Smooth muscle cell of the brain vasculature (primary cell): ENCODE measurements at places on chromosomes 3 and 15.

DNA sequence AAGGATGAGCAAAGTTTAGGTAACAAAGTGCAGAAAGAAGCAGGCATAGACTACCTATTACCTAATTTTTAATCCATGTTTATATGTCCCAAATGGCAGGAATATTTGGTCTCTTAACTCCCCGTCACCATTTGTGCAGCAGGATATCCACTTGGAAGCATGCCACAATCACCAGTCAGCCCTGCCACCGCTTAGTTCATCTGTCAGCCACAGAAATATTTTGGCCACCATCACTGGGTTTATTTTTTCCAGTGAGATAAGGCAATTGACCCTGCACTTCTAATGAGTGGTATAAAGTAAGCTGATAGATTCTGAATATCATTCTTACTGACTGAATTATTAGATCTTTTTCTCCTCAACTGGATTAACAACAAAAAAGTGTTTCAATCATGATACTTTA, 152.9 kb upstream of the SOX2 start:
- DNase-seq = no peak

DNA sequence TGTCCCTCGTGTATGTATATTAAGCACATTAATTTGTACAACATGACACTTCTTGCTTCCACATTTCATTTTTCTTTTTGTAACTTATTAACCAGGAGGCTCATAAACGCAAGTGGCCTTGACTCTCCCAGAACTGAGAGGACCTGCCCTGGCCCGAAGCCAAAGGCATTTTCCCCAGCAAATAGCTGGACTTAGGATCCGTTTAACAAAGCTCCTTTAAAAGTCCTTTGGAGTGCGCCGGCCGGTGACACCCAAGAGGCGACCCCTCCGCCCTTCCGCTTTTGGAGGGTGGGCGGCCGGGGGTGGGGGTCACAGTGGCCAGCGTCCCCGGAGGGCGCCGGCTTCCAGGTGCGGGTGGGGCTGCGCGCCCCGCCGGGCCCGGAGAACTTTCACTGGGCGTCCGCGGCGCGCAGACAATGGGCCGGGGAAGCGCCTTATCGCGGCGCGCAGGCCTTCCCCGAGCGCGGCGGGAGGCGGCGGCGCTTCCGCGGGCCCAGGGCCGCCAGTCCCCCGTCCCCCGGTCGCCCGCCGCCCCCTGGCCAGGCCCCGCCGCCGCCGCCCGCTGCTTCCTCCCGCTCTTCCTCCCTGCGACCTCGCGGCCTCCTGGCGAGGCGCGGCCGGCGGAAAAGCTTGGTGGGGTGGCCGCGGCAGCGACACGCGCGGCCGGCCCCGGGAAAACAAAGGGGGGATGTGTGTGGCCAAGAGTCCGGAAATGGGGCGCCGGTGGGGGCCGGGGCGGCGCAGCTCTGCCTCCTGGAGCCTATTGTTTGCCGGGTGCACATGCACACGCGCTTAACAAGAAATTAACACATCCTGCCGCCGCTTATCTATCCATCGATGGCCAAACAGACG, 613.4 kb downstream of the MCTP2 start:
- DNase-seq = no peak

DNA sequence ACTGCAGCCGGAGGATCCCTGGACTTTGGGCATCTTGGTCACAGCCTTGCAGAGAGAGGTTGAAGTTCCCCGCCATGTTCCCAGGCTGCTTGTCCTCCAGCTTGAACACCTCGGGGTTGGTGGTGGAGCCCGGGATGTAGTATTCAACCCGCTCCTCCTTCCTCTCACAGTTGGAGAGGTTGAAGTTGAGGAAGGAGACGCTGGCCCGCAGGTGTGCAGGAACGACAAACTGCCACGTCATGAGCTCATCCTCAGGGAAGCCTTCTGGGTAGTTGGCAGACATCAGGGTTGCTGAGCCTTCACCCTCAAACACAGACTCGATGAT, 35.7 kb downstream of the CDCP1 start:
- DNase-seq = no peak

- DNase-seq = no peak
These were observed 40.8 kb downstream of the CMSS1 start for GRCh38 chr3:99858469-99858868.

DNA sequence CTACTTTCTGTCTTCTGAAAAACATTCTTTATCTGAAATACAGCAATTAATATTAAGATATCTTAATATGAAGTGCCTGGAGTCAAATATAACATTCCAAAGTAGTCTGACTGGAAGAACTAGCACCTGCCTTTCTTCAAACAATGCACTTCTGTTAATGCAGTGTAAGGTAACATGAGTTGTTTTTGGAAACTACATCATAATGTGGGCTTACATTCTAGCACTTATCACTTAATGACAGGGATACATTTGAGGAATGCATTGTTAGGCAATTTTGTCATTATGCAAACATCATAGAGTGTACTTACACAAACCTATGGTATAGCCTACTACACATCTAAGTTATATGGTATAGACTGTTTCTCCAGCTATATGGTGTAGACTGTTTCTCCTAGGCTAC, 49.2 kb downstream of the SLC15A2 start:
- no peak for DNase-seq

- no peak for DNase-seq
These were observed 4.9 kb upstream of the GTF2A2 start for GRCh38 chr15:59662260-59662659.

DNA sequence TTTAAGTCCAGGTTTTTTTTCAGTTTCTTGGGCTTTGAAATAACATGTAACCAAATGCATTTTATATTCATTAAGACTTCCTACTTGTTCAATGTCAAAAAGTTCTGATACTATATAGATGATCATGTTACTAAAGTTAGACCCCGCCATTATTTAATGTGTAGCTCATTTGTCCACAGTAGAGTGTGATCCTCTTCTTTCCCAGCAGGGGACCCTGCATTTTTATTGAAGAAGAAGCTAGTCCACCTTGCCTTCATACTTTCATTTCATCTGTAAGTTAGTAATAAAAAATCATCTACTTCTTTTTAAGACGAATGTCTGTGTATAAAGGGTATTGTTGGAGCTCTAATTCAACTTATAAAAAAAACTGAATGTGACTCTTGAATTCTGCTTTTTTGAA, 404.6 kb downstream of the SI start:
- DNase-seq = no peak

- peak; percentile 50 for DNase-seq
These were observed 89.0 kb upstream of the STRIT1 start for GRCh38 chr3:155382396-155383042.

DNA sequence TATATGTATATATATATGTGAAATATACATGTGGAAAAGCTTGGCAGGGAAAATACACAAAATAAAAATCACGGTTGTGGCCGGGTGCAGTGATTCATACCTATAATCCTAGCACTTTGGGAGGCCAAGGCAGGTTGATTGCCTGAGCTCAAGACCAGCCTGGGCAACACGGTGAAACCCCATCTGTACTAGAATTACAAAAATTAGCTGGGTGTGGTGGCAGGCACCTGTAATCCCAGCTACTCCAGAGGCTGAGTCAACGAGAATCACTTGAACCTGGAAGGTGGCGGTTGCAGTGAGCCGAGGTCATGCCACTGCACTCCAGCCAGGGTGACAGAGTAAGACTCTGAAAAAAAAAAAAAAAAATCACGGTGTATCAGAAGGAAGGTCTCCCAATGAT, 20.8 kb upstream of the ARHGEF3 start:
- DNase-seq = no peak

GRCh38 chr15:45333550-45333949, 44.8 kb downstream of the GATM start:
- DNase-seq = no peak

GRCh38 chr15:68993276-68993675, 21.2 kb upstream of the NOX5 start:
- DNase-seq = no peak

DNA sequence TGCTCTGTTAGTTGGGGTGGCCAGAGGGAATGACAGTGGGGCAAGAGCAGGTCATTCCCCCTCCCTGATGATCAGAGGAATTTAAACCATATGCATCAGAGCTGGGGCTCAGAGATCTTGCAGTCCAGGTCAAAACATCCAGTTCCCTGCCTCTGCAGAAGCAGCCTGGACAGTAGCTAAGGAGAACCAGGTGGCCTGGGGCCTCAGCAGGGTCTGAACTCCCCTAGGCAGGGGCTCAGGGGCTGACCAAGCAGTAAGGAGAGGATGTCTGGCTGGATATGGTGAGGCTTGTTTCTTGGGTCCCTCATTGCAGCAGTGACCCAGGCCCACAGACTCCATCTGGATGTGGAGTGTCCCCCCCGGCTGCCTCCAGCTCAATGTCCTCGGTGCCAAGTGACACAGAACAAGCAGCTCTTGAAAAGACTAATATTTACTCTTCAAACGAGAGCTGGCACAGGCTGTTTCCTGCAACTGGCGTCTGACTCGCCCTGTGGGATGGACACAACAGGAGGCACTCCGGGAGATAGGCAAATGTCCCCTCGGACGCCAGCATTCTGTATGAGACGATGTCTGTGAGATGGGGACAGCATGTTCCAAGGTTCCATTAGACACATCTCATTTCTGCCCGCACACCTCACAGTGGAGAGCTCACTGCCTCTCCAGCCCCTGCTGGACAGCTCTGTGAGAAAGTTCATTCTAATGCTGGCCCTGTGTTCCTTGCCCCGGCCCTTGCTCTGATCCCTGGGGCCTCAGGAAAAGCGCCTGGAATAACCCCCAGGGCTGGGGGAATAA, 37.1 kb downstream of the SEC22C start:
- no peak for DNase-seq

- no peak for DNase-seq
These were observed 8.0 kb upstream of the CAMKV start for GRCh38 chr3:49877716-49878115.

DNA sequence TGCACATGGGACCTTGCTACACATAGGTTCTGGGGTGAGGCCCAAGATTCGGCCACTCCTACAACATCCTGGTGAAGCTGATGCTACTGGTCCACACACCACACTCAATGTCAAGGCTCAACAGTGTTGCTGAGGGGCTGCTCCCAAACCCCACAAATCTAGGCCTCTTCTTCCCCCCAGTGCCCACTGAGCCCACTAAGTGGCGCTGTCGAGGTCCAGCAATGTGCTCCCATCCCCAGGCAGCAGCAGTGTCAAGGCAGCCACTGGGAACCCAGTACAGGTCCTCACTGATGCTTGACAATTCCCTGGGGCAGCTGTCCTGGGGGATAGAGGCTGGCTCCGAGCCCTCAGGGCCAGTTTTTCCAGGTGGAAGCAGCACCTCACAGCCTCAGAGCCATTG, 21.5 kb downstream of the SCN5A start:
- DNase-seq = no peak

DNA sequence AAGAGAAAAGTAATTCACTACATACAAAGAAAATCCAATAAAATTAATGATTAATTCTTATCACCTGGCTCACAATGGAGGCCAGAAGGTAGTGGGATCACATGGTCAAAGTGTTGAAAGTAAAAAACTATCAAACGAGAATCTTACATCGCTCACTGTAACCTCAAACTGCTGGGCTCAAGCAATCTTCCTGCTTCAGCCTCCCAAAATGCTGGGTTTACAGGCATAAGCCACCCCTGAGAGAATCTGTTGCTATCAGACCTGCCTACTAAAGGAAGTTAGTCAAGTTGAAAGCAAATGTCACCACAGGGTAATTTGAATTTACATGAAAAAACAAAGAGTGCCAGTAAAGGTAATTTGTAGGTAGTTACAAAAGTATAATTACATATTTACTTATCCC, 103.3 kb downstream of the PCCB start:
- DNase-seq = no peak

DNA sequence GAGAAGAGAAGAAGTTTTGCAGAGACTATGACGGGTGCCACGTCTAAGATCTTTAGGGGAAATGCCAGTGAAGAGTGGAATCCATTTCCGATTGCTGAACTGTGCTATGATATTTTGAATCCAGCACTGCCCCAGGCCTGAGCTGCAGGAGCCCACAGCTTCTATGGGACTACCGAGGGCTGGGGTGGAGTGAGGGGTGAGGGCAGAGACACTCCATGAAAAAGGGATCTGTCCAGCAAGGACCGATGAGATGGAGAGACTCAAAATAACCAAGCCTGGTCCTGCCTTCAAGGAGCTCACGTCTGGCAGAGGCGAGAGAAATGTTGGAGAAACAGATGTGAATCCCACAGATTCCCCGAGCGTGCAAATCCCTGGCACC, 79.8 kb upstream of the MEF2A start:
- DNase-seq = no peak

DNA sequence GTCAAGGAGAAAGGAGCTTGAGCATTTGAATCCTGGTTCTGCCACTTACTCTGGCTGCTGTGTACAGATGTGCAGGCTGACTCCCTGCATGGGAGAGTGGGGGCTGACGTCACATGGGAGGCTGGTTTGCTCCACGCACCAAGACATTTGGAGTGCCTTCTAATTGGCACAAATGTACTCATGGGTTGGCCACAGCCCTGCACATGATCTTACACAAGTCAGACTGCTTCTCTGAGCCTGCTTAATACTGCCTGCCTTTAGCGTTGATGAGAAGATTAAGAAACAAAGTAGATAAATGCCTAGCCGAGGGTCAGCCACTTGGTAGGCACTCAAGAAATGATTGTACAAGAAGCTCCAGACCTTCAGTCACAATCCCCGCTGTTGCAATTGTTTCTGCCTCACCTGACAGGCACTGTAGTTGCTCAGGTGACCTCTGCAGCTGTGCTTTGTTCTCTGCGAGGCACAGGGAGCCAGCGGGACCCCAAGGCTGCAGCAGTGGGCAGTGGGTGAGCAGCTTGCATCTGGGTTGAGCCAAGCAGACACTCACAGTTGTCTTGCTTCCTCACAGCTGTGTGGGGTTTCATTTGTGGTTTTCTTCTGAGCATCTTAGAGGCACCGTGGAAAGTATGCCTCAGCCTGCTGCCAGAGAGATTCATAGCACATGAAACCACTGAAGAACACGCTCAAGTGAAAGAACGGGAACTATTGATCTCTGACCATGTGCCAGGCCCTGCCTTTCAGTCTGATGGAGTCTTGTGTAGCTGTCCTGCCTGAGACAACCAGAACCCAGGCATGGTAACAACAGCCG, 33.1 kb downstream of the GRK7 start:
- DNase-seq = peak; percentile 36

- no peak for DNase-seq
These were observed 44.9 kb downstream of the CHCHD6 start for GRCh38 chr3:126748701-126749546.

GRCh38 chr3:33833408-33834095, 35.1 kb downstream of the PDCD6IP start:
- DNase-seq = no peak

DNA sequence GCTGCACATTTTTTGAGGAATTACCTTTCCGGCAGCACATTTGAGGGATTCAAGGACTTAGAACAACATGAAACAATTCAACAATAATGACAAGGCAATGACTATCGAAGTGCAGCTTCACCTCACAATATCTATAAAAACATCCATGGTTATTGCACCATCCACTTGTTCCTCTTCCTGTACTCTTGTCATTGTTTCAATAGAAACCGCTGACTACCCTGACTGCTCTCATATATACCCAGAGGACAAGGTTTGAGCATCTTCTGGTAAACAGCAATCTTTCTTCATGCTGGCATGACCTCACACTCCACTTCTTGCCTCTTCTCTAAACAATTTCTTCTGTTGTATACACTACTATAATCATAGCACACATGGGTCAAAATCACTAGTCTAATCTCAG, 864.9 kb downstream of the FHIT start:
- no peak for DNase-seq

GRCh38 chr15:80072285-80072994, 13.0 kb downstream of the ZFAND6 start:
- DNase-seq = peak; percentile 62
